ENCODE measurements at places on chromosomes 2 and 18.
A peak's percentile ranks its signal among the peaks of the same experiment; 100 is the strongest.

GRCh38 chr2:205655779-205656456, 26.4 kb upstream of the NRP2 start:
- no peak for DNase-seq

GRCh38 chr2:169715379-169716237, 18.0 kb upstream of the KLHL23 start:
- DNase-seq, result peak; percentile 35

DNA sequence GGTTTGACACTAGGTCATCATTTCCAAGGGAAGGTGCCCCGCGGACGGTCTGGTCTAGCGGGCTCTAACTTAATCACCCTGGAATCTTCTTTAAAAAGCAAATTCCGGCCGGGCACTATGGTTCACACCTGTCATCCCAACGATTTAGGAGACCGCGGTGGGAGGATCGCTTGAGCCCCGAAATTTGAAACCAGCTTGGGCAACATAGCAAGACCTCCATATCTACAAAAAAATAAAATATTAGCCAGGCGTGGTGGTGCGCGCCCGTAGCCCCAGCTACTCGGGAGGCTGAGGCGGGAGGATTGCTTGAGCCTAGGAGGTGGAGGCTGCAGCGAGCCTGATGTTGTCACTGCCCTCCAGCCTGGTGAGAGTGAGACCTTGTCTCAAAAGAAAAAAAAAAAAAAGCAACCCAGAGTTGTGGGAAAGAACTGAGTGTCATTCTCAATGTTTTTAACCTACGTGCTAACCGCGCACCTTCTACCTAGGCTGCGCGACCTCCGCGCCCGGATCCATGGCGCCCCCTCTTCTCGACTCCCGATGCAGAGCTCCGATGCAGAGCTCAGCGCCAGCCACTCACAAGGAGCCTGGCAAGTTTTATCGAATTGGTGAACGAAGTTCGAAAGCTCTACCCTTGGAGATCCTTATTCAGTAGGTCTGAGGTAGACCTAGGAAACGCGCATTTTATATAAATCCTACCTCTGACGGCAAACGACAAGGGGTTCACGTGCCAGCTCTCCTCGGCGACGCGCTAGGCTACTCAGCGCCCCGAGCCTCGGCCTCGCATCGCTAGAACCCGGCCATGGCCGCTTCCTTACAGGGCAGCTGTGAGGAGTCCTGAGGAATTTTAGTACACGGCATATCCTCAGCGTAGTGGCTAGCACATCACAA, 888 bp upstream of the TWSG1 start:
- no peak for DNase-seq

DNA sequence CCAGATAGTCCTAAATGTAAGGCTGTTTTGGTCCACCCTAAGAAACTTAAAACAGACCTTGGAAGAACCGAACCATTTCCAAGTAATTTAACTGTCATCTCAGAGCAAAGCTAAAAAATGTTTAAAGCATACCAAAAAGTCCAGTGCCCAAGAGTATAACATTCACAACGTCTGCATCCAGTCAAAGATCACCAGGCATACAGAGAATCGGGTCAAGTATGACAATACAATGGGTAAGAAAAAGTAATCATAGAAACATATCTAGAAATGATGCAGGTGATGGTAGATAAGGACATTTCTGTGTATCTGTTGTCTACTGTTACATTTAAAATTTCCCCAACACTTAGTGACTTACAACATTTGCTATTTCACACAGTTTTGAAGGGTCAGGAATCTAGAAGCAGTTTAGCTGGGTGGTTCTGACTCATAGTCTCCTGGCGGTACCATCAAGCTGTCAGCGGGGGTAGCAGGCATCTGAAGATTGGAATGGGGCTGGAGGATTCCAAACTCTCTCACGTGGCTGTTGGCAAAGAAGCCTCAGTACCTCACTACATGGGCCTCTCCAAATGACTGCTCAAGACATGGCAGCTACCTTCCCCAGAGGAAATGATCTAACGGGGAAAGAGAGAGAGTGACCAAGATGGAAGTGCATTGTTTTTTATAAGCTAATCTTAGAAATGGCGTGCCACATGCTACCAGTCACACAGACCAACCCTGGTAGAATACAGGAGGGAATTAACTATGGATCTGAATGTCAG, 36.6 kb upstream of the DYNC2LI1 start:
- DNase-seq, result peak; percentile 78

DNA sequence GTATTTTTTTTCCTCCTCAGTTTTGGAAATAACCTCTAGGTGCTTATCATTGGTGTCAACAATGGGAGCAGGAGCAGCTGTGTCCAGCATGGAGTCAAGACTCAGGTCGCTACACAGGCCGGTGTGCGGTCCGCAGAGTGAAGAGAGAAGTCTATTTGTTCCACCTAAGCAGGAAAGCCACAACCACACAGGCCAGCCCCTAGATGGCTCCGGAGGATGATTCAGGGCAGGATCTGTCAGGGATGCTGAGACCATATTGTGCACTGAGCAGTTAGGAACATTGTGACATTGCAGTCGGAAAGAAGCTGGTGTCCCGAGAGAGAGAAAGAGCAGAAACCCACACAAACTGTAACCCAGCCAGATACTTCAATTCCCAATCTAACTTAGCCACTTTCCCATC, 136.9 kb downstream of the GAREM1 start:
- no peak for DNase-seq

DNA sequence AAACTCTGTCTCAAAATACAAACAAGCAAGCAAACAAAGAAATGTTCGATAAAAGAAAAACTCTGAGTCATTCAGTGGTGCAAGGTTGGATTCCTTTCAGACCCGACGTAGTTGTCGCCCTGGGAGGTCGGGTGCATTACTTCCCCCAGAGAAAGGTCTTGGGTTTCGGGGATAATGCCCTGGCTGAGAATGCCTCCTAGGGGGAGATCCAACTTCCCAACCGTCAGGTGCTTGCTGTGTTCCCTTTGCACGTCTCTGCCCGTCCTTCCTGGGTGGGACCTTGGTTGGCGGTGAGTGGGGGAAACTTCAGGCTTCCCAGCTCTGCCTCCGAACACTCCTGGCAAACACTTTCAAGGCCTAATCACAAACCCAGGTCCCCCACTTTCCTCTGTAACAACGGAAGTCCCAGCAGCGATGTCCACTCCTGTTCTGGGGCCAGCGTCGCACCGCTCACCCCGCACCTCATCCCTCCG, 609 bp downstream of the TPGS2 start:
- peak; percentile 31 for DNase-seq

GRCh38 chr2:139293992-139294548, 513.9 kb upstream of the NXPH2 start:
- DNase-seq, result no peak

DNA sequence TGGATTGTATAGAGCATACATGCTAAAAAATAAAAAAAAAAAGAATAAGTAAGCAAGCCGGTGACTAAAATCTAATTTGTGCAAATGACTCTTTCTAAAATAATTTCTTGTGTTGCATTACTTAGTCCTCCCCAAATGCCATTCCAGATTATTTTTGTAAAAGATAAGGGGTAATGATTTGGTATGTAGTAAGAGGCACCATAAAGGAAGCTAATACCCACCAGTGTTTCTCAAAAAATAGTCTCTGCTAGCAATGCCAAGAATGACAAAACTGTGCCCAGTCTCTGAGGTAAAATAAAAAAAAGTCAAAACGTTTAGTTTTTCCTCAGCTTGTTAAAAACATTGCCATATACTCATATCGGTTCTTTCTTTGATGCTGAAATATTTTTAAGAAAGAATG, 2.7 kb downstream of the METTL5 start:
- no peak for DNase-seq

DNA sequence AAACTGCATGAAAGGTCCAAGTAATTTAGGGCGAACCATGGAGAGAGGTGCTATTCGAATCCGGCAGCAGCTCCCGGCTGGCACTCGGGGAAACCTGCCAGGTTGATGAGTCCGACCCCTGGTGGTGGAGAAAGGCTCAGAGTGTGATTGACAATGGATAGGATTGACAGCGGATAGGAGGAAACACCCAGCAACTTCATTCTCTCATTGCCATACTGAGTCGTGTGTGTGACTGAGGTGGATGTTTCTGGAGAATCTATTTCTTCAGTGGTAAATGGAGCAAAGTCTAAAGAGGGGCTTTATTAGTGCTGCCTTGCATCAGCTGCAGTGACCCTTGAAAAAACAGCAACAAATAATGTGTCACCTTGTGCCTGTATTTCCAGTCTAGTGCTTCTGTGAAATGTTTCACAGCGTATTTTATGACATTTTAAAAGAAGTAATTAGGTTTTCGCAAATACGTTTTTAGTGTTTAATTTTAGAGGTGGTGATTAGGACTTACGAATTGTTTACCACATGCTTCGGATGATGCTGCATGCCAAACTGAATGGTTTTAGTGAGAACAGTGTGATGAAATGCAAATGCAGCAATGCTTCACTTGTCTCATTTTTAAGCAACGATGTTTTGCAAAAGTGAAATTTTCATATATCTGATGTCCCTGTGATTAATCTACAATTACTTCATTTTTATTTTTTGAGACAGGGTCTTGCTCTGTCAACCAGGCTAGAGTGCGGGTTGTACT, 102.0 kb downstream of the DCDC2C start:
- no peak for DNase-seq

GRCh38 chr2:46743021-46743420, 172.6 kb downstream of the MCFD2 start:
- DNase-seq, result no peak

DNA sequence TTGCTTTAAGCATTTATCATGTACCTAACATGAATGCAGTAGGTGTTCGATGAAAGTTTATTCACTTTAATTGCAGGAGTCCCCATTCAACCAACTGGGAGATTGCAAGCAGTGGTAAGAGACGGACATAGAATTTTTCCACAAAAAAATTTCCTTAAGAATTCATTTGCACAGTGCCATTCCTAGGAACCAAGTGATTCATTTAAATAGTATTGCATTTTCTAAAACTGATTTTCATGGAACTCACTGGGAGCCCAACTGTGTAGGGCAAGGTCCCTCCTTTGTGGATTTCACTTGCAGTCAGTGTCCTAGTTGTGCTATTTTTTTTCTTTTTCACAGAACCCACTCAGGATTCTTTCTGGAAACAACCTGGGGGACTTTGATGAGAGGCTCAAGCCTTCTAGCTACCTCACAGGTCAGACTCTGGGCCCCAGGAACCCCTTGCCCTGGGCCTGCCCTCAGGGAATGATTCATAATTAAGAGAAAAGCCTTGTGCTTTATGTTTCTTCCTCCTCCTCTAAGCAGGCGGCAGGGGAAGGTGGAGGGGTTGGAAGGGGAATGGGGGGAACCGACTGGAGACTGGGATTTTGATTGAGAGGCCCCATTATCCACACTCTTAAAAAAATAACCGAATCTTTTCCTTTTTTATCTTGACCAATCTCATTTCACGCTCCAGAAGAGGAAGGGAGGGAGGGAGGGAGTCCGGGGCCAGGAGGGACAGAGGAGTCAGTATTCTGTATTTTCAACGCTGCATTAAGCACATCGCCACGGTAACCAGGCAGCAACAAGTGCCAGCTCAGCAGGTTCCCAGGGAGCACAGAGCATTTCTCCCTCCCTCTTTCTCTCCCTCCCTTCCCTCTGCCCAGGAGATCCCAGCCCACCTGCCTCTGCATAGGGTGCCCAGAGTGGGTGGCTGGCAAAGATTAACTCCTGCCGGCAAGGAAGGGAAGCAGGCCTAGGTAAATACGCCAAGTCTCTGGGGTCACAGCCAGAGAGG, 51.8 kb downstream of the PSD4 start:
- no peak for DNase-seq

- no peak for DNase-seq
These were observed 208.4 kb downstream of the ANAPC1 start for GRCh38 chr2:111675419-111676194.

DNA sequence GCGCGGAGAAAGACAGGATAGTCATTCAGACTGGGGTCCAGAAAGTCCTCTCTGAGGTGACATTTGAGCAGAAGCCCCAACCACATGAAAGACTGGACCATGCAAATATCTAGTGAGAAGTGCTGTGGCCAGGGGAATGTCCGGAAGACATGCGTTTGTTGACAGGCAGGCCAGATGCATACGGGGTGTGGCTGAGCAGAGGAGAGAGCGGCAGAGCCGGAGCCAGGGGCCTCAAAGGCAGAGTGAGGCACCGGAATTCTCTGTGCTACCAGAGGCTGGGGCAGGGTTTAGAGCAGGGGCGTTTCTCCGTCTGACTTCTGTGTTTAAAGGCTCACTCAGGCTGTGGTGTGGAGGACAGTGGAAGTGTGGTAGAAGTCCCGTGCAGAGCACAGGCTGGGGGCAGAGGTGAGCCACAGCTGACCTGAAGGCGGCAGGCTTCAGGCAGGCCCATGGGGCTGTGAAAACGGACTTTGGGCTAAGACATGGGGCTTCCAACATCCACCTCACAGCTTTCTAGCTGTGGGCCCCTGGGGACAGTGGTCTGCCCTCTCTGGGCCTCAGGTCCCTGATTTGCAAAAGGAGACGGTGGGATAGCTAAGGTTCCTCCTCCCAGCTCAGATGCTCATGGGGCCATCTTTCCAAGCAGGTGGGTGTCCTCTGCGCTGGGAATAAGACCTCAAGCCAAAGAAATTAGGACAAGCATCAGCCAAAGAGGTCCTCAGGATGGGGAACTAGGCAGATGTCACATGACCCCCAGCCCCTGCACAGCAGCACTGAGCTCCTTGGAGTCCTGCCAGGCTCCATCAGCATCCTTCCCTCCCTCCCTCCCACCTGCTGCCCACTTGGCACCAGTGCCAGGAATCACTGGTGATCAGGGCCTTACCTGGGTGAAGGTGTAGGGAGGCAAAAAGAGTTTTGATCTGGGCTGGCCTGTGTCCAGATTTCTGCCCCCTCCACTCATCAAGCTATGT, 11.2 kb downstream of the RUFY4 start:
- no peak for DNase-seq

DNA sequence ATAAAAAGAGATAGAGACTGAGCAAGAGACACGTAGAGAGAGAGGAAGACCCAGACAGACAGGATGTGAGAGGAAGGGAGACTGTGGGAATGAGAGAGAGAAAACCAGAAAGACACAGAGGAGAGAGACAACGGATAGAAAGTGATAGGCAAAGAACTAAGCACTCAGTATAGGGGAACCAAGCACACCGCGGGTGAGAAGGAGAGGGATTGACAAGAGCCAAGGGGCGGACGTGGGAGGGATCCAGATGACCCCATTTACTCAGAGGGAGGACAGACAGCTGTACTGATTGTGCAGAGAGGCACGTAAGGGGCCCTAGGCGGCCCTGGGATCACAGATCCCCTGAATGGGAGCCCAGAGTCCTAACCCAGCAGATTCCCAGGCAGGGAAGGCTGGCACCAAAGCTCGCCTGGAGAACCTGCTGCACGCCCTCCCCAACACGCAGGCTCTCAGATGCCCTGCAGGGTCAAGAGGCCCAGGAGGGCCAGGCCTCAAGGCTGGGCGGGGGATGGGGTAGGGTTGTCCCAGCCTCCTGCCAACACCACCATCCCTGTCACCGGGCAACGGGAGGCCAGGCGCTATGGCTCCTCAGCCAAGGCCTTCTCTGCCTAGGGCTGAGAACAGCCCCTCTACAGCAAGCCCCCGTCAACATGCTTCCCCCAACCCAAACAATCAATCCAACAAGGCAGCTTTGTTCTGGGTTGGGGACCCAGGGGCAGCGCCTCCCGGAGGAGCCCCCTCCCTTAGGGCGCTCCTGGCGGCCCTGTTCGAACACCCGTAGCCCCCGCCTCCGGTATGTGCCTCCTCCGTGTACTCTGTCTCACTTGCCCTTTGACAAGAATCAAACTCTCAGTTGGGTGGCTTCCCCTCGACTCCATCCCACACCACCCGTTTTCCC, 579 bp downstream of the LOXL3 start:
- DNase-seq, result peak; percentile 44

GRCh38 chr2:220533485-220533884, 906.1 kb downstream of the SLC4A3 start:
- DNase-seq, result peak; percentile 24

GRCh38 chr18:36298126-36298741, 721 bp downstream of the FHOD3 start:
- DNase-seq, result peak; percentile 12

- DNase-seq, result peak; percentile 49
These were observed 9.9 kb upstream of the ODC1 start for GRCh38 chr2:10457846-10458598.

All from AG08395 (cell line).